ENCODE measurements at places on chromosomes 11 and 22. TPM values are rescaled to one million over a fixed set of nuclear protein-coding genes. Genes with fewer than 3 reads are reported as not detected.

Gene OLFML1
- not detected for total RNA-seq

- DNase-seq, result no peak
These were observed 10.3 kb downstream of the LDLRAD3 start for GRCh38 chr11:35954205-35954604.

DNA sequence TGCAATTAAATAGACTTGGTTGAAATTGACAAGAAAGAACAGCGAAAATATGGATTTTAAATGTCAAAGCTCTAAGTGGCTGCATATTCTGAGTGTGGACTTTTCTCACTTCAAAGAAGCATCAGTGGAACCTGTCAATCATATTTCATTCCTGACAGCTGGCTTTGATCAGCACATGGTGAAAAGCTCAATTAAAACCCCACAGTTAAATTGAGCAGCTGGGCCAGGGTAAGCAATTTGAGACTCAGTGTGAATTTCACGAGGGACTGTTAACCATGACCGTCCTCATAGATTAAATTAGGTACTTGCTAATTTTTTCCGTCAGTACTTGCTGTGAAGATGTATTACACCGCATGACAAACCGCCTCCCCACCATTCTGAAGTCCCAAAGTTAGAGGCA is 11.0 kb upstream of the OR10D3 start:
- no peak for DNase-seq

DNA sequence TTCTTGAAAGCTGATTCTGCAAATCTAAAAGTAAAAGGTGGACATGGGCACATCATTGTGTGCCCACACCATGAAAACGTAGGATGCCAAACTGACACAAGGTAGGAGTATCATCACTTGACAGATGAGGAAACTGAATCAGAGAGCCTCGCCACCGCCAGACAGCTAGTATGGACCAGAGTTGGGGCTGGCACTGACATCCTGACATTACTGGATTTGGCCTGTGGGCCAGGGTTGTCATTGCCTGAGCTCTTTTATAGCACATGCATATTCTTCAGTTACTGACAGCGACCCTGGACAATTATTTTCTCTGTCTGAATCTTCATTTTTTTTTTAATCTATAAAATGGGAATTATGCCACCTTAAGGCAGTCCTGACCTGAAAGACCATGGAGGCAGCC is 16.5 kb downstream of the USP35 start:
- DNase-seq, result no peak

DNA sequence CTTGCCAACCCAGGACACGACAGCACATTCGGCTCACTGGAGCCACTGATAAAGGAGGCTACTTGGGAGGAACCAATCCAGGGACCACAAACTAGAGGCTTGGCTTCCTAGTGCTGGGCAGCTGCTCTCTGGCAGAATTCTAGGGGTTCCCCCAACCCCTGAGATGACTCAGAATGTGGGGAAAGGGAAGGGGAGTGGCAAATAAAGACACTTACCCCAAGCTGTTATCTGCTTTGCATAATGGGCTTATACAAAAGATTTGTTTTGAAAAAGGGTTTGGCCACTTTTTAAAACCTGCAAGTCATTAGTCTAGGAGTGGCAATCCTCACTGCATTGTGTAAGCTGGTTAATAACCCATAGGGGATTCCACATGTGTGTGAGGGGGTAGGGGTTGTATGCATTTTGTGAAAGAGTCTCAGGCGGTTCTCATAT is 64.1 kb upstream of the LMO1 start:
- DNase-seq, result no peak

Data from Caki2 (cell line).